ENCODE measurements at places on chromosomes 11 and 22.

DNA sequence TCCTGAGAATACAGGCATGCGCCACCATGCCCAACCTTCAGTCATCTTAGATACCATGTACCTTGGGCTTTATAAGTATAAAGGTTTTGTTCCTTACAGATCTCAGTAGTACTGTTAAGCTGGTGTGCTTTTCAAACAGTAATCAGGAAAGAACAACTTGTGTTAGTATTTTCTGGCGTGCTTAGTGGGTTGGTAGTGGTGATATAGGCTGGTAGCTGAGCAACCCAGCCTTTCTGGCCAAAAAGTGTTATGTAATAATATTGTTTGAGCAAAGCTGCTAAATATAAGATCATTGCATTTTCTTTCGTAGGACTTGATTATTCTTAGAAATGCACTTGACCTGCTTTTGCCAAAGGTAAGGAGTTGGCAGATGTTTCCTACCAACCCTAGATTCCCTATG is 6.5 kb downstream of the ADSL start:
- no peak for DNase-seq

DNA sequence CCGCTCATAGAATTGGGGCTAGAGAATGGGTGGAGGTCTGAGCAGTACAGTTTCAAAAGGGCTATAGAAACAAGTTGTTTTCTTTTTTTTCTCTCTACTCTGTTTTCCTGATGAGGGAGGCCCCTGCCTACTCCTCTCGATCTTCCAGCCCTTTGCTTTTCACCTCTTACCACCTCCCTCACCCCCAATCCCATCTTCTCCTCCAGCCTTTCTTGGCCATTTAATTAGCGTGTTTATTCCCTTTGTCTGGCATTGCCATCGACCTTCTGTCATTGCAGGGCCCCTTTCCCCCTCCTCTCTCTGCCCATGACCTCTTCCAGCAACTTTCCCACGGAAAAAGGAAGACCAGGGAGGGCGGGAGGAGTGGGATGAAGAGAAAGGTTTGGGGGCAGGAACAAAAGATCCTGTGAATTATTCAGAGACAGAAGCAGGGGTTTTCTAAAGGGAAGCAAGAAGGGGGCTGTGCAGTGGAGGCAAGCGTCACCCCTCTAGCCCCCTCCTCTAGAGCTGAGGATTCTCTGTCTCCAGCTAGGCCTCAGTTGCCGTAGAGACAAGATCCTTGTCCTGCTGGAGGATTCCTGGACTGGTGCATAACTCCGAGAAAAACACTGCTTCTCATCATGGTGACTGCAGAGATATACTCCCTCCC is 12.9 kb downstream of the DTX4 start:
- no peak for DNase-seq

DNA sequence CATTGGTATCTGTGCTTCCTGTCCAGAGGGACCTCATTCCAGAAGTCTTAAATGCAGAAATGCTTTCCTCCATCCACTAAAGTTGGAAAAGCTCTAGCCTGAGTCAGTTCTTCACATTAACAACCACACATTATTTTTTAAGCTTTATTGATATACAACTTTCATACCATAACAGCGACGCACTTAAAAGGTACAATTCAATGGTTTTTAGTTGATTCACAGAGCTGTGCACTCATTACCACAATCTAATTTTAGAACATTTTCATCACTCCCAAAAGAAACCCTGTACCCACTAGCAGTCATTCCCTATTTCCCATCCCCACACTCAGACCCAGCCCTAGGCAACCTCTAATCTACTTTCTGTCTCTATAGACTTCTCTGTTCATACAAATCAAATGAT is 27.6 kb downstream of the GALNT18 start:
- no peak for DNase-seq

GRCh38 chr22:30905696-30906341 is 62.8 kb downstream of the MORC2 start:
- DNase-seq, result no peak

- no peak for DNase-seq
These were observed 38.7 kb downstream of the EIF3F start for GRCh38 chr11:8025816-8026215.

GRCh38 chr11:76380159-76380976 is 564 bp downstream of the THAP12 start:
- DNase-seq, result no peak

GRCh38 chr22:22446517-22446916 is 62.0 kb downstream of the ZNF280B start:
- no peak for DNase-seq

DNA sequence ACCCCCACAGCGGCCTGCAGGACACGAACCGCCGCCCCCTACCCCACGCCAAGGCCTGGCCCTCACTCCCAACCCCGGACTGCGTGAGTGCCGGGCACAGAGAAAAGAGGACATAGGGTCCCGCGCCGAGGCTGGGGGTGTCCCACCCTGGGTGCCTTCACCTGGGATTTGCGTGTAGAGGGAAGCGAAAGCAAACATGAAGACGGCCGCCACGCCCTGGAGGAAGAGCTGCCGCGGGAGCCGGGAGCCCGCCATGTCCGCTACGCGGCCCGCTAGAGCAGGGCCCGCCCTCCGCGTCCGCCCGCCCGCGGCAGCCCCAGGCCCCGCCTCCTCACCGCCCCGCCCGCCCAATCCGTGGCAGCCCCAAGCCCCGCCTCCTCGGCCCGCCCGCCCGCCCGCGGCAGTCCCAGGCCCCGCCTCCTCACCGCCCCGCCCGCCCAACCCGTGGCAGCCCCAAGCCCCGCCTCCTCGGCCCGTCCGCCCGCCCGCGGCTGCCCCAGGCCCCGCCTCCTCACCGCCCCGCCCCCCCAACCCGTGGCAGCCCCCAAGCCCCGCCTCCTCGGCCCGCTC is at the start of gene LMF2:
TSS of gene LMF2 (minus strand) at position 282 of the 570 bp plus-strand sequence. CDS start at position 255, 27 bp downstream.
- no peak for DNase-seq

DNA sequence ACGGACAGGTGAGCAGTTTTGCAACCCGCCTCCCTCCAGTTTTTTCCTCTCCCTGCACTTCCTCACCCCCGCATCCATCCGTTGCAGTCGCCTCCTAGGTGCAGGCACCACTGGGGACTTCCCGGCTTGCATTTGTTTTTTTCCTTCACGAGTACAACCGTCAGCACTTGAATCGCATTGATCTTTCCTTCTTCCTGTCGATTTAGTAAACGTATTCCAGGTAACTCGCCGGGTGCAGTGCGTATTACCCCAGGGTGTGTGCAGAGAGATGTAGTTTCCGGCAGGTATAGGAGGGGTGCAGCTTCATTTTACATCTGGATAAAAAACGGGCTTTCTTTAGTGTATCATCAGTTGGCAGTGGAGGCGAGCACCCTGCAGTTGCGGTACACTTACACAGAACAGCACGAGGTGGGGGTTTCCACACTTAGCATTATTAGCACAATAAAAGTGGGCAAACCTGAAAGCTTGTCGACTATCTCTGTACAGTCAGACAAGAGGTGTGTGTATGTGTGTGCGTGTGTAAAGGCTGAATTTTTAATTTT is at the start of gene SORL1-AS1:
TSS of gene SORL1-AS1 (minus strand) at position 359 of the 542 bp plus-strand sequence.
- no peak for DNase-seq

DNA sequence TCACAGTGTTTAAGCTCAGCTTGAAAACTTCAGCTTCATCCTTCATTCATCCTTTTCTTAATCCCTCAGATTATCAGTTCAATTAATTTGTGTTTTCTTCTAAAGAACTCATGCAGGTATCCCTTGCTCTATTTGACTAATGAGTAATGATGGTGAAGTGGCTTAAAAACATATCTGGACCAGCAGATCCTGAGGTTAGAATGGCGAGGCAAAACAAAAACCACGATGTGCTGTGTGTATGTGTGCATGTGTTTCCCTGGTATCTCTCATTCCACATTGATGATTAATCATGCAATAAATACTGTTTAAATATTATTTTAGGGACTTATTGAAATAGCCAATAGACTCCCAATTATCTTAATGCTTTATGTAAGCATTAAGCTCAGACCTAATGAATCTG is 437.0 kb downstream of the DYNC2H1 start:
- no peak for DNase-seq

- DNase-seq, result no peak
These were observed 1.0 kb downstream of the ADAMTS15 start for GRCh38 chr11:130449310-130449990.

GRCh38 chr11:111403051-111403726 is 24.1 kb upstream of the POU2AF1 start:
- DNase-seq, result no peak

- peak; percentile 78 for DNase-seq
These were observed 8.2 kb upstream of the TBC1D22A start for GRCh38 chr22:46754110-46754799.

DNA sequence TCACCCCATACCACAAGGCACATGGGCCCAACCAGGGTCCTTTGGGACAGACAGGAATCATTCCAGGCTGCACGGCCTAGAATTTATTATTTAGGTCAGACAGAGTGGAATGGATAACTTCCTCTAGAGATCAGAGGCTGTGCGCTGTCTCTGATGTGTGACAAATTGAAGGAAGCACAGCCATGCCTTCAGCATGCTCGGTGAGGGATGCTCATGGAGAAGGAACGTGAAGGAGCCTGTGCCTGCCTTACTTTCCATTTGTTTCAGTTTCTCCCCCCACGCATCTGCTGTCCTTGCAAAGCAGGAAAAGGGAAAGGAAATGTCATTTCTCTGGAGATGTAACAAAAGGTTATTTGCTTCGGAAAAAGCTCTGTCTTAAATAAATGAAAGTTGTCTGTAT is 644.1 kb downstream of the OPCML start:
- no peak for DNase-seq

Data from Panc1 (cell line).